ENCODE measurements at places on chromosomes 1 and 21.

- peak; percentile 75 for DNase-seq
These were observed 1.9 kb downstream of the FTCD start for GRCh38 chr21:46153247-46154154.

- DNase-seq = no peak
These were observed 111.2 kb upstream of the CACHD1 start for GRCh38 chr1:64358692-64359091.

DNA sequence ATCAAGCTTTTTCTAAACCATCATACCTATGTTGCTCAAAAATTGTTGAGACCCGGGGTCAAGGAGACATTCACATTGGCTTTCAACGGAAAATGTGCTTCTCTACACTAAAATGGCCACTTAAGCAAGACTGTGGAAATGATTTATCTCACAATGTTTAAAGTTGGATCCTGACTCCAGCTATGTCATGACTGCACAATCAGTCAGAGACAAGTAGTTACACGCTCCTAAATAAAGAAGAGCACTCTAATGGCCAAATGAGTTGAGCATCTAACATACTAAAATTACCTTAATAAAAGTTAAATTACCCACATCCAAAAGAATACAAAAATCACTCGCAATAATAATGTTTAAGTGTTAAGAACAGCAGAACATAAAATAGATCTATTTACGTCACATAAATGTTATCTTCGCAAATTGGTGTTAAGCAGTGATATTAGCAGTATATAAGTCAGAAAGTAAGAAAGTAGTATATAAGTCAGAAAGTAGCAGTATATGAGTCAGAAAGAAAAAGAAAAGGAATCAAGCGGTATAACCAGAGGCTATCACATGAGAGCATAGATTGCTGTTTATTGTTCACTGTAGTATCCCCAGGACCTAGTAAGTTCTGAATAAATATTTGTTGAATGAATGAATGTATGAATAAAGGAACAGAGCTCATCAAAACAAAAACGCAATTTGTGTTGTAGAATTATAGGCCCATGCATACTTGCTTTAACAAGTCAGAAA is 28.4 kb downstream of the ZNF281 start:
- no peak for DNase-seq

- no peak for DNase-seq
These were observed 199.9 kb upstream of the FMN2 start for GRCh38 chr1:239891621-239892358.

DNA sequence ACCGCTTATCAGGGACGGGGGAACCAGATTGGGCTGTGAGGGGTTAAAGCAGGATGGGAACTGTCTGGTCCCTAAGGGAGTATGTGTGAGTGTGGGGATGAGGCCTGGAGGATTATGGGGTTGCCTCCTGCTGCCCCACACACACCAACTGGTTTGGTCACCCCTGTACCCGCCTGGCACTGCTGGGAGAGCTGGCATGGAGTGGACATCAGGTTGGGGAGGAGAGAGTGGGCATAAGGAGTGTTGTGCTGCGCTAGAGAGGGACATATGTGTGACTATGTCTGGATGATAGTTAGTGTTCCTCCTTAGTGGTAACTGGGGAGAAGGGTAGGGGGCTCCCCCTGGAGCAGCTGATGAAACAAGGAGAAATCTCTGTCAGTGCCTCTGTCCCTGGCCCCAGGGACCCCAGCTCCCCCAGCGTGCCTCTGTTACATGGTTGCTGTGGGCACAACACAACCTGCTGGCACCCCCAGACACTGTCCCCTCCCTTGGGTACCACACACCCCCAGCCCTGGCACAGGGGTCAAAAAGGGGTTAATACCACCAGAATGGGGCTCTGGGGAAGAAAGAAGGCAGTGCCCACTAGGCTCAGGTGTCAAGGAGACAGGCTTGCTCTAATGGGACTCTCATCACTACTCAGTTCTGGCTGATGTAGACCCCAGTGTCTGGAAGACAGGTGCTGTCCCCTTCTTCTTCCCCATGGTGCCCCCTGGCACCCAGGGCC is 1.9 kb downstream of the ZBTB7B start:
- DNase-seq = no peak

GRCh38 chr1:3283849-3284248 is 170.6 kb upstream of the ARHGEF16 start:
- peak; percentile 55 for DNase-seq

DNA sequence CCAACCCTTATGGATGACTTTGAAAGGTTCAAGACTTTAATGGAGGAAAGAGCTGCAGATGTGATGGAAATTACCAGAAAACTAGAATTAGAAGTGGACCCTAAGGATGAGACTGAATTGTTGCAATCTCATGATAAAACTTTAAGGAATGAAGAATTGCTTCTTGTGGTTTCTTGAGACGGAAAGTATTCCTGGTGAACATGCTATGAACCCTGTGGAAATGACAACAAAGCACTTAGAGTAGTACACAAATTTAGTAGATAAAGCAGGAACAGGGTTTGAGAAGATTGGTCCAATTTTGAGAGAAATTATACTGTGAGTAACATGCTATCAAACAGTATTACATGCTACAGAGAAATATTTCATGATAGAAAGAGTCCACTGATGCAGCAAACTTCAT is 215.4 kb downstream of the OMA1 start:
- DNase-seq = no peak

DNA sequence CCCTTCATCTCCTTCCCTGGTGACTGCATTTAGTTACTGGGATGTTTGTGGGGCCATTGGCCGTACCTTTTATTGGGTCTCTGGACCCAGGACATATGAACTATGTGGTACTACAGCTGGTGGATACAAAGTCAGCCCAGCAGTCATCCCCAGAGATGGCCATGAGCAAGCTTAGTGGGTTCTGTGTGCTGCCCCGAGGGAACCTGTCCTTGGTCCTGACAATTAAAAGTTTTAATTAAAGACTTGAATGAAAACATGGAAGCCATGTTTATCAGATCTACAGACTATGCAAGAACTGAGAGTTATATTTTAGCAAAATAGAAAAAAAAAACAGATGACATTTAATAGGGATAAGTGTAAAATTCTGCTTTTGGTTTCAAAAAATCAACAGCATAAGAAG is 2.8 kb upstream of the NES start:
- no peak for DNase-seq

DNA sequence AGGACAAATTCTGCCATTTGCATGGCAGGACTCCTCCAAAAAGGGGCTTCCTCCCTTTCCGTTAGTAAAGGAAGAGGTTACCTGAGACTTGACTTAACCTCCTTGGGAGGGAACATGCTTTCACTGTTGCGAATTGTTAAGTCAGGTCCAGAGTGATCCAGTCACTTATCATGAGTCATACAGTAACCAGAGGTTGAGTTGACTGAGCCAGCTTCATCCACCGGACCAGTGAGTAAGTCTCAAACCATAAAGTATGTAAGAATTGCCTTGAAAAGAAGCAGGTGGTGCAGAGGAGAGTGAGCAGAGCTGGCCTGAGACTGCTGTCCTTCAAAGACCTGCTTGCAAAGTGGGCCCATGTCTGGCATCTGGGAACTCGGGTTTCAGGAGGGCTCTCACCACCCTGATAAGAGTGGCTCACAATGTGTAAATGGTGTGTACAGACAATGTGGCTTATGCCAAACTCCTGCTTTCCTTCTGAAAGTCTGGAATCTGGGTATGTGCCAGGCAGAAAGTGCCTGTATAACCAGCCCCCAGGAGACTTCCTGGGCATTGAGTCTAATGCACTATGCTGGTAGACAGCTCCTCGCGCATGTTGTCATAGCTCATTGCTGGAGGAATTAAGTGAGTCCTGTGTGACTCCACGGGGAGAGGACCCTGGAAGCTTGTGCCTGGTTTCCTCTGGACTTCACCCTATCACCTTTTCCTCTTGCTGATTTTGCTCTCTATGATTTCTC is 84.3 kb upstream of the KLHDC7A start:
- no peak for DNase-seq

- no peak for DNase-seq
These were observed 159.9 kb upstream of the AJAP1 start for GRCh38 chr1:4494558-4494957.

DNA sequence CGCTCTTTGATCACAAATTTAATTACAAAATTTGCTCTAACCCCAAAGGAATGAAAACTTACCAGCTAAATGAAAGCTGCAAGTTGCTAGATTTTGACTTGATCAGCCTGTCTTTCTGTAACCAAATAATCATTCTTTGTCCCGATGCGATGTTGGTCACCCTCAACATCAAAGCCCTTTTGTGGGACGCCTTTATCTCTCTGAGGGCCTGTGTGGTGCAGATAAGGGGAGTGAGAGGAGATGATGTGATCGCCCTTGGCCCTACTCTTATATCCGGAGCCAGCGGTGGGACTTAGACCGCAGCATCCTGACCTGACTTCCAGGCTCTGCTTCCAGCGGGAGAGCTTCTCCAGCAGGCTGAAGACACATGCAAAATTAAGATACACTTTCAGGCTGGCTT is 19.3 kb upstream of the UMODL1 start:
- DNase-seq = no peak

DNA sequence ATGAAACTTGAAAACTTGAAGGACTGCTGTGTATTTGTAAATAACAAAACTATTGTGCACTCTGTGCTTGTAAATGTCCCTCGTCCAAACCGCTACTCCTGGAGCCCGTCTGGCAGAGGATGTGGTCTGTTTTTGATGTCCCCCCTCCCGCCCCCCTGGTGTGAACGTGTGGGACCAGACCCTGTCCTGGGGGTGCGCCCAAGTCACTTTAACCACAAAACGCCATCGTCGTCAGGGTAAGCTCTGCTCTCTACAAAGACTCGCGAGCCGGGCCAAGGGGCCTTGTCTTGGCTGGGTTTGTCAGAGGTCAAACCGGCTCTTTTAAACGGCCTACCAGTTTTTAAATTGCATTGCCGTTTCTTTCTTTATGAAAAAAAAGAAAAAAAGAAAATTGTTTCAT is 87.4 kb upstream of the TMEM51 start:
- DNase-seq = no peak

DNA sequence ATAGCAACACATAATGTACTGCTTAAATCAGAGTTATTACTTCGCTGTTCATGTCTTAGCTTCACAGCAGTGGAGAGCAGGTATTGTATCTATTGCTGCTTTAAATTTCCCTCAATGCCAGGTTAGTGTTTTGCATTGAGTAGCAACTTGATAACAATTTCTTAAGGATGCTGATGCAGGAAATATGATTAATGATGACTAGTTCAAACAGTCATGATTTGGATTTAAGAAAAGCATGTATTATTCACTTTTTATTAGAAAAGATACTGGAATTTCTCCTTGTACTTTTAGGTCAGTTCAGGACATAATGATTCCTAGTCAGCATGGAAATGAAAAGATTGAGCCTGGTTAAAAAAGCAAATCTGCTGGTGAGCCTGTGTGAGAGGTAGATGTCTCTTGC is 67.2 kb upstream of the ARHGAP29 start:
- DNase-seq = no peak

DNA sequence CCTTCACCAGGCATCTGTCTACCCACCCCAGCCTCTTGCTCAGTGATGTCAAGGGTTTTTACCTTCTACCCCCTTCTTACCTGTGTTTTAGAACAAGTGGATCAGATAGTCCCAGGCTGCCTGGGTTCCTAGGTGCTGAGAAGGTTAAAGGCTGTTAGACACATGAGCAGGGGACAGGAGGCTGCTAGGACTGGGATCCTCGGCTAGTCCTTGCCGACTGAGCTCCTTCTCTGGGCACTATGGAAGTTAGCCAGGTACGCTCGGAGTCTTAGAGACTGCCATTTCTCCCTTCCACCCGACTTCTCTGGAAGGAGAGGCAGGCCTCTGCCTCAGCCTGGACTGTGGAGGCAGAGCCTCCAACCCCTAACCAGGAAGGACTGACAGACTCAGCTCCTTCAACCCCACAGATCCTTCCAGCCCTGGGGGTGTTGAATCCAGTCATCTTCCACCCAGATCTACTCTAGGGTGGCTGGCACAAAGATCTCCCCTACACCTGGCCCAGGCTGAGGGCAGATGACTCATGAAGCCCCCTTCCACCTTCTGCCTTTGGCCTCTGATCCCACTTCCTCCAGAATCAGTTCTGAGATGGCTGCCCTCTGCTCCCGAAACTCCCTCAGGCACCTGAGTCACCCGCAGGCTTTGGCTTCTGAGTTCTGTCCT is at the start of gene DYNLT4:
TSS of gene DYNLT4 (minus strand) at position 648 of the 660 bp plus-strand sequence. CDS start 683 bp downstream, outside the sequence.
- no peak for DNase-seq

DNA sequence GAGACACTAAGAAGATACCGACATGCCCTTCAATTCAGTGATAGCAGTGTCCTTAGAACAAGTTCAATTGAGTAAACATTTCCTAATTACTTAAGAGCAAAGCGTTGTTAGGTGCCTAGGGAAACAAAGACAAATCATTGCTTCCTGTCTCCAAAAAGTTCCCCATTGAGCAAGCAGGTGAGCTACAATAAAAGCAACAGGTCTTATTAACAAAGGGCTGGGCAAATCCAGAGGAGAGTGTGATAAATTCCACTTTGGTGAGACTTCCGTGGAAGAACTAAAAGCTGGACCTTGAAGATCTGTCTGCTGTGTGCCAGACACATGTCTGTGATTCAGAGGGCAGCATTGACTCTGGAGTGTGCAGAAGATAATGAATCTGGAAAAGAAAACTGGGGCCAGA is 1.9 kb upstream of the TUT4 start:
- DNase-seq = no peak

DNA sequence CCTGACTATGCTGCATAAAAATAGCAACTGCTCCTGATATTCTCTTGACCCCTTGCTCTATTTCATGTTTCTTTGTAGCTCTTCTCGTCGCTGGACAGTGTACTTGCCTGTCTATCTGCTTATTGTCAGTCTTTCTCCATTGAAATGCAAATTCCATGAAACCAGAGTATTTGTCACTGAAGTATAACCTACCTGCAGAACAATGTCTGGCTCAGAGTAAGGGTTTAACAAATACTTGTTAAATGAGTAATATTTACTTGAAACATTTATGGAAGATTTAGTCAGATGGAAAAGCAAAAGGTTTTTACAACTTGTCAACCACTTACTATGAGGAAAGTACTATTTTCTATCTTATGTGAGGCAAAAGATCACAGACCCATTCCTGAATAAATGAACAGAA is 19.9 kb upstream of the ERICH3 start:
- DNase-seq = no peak

- peak; percentile 25 for DNase-seq
These were observed 371.2 kb downstream of the NPHP4 start for GRCh38 chr1:5620997-5621396.

- DNase-seq = no peak
These were observed 28.5 kb upstream of the H3-3A start for GRCh38 chr1:226033991-226034390.

DNA sequence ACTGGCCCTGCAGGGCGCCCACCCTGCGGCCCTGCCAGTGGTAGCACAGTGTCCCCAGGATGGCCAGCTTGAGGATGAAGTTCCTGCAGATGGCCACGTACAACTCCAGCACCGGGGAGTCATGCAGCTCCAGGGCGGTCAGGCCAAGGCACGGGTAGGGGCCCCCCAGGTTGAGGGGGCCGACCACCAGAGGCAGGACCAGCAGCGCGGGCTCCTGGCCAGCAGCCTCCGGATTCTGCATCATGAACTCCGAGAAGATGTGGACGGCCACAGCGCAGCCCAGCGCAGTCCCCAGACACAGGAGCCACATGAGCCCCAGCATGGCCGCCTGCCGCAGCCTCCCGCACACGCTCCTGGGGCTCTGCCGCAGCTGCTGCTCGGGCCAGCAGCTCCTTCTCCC is 41.0 kb downstream of the ZNF691 start:
- DNase-seq = no peak

GRCh38 chr1:67801903-67802302 is 31.4 kb downstream of the GNG12 start:
- DNase-seq = no peak

- DNase-seq = no peak
These were observed 103.8 kb downstream of the TOMM20 start for GRCh38 chr1:235024711-235025421.

- no peak for DNase-seq
These were observed 12.3 kb downstream of the LAPTM5 start for GRCh38 chr1:30745156-30745833.

- DNase-seq = no peak
These were observed 20.5 kb downstream of the IQGAP3 start for GRCh38 chr1:156551869-156552268.

All from neural crest cell (in vitro differentiated cells).